ENCODE measurements at places on chromosomes 3 and 15.

- no peak for DNase-seq
These were observed 19.2 kb upstream of the LOXL1 start for GRCh38 chr15:73907035-73907408.

GRCh38 chr3:47016934-47017435, 37.5 kb downstream of the NBEAL2 start:
- peak; percentile 27 for DNase-seq

DNA sequence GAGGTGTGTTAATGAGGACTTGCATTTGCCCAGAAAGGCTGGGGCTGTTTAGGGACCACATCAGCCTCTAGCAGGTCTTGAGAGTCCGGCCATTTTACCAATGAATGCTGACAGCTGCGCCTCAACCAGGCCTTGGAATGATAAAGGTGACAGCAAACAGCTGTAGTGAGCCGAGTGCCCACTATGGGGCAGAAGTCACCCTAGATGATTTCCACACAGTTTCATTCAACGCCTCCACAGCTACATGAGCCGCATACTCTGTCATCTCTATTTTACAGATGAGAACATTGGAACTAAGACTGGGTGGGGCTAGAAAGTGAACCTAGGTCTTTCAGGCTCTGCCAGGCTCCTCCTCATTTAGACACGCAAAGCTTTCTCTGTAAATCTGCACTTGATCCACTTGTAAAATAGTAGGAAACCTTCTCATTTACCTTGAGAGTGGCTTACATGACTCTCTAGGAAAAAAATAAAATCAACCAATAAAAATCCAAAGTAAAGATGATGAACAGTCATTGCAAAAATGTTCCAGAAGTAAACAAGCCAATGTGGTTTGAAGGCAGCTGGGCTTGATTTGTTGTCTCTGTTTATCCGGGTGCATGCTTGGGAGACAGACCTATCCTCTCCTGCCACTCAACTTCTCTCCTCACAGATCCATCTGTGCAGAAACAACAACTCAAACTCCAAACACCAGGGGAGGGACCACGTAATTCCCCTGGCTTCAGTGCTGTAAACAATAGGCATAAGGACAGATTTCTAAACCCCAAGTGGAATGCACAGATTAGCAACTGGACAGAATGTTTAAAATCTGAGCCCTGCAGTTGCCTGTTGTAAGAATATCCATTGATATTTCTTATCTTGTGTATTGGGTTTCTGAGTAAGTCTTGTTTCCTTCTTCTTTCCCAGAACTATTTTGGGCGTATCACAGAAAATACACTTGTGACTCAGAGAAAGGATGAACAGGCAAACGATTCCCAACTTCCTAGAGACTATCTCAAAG, 31.5 kb upstream of the LDHAL6B start:
- no peak for DNase-seq

GRCh38 chr3:11705049-11705448, 61.3 kb upstream of the VGLL4 start:
- DNase-seq: no peak

GRCh38 chr15:92438471-92438870, 44.8 kb downstream of the ST8SIA2 start:
- no peak for DNase-seq

GRCh38 chr3:107063351-107063750, 313.9 kb upstream of the CCDC54 start:
- DNase-seq: no peak

GRCh38 chr3:93843981-93844380, 129.7 kb downstream of the PROS1 start:
- DNase-seq: no peak

DNA sequence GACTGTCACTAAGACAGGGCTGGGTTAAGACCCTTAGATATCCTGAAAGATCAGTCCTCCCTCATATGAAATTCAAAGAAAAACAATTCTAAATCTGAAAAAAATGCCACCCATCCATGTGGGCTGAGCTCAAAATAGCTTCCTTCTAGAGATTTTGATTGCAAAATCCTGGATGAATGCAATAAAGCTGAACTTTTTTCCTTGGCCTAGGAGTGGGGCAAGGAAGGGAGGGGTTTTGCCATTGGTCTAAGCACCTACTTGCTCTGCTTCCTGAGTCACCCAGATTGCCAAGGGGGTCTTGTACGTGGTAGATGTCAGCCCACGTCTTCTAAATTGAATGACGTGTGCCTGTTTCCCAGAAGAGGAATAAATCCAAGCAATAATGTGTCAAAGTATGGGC, 15.3 kb upstream of the SMAD3 start:
- DNase-seq: no peak

DNA sequence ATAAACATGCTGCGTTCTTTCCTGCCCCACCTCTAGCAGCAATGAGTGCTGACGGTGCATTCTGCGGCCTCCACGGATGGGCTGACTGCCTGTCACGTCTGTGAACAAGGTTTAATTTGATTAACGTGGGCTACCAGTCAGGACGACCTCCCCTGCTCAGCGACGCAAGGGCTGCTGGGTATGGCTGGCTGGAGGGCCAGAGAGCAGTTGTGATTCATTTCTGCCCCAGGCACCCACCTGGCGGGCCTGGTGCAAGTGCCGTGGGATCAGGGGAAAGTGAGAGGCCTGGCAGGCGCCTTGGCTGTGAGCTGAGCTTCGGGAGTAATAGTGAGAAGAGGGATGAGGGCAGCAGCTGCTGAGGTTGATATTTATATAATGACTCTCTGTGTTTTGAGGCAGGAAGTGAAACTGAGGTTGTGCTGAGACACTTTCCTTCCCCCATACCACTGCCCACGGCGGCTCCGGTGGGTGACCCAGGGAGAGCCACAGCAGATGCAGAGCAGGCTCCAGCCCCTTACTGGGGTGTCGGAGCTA, 190.4 kb upstream of the BCL6 start:
- DNase-seq: no peak

DNA sequence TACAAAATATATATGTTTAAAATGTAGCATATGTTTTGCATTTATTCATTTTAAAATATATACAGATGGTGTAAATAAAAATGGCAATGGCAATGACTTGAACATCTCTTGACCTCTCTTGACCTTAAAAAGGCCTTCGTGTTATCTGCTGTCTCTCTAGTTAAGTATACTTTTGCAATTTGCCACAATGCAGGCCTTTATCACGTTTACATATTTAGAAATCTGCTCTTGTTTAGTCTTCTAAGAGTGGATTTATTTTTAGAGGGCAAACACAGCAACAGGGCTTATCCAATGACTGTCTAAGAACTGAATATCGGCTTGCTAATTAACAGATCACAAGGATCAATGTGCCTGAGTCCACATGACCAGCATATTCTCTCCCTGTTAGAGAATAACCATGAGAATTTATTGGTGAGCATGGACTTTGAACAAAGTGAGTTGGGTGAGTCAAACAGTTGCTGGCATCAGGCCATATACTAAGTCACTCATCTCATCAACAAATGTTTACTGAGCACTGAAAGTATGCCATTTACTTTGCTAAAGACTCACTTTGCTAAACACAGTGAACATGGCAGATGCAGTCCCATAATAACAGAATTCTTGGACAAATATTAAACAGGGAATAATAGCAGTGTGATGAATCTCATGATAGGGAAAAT, 48.2 kb downstream of the MDFIC2 start:
- DNase-seq: no peak

DNA sequence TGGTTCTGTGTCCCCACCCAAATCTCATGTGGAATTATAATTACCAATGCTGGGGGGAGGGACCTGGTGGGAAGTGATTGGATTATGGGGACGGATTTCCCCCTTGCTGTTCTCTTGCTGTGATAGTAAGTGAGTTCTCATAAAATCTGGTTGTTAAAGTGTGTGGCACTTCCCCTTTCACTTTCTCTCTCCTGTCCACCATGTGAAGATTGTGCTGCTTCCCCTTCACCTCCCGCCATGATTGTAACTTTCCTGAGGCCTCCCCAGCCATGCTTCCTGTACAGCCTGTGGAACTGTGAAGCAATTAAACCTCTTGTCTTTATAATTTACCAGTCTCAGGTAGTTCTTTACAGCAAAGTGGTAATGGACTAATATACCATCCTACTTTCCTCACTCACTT, 289.6 kb downstream of the EFHB start:
- no peak for DNase-seq

DNA sequence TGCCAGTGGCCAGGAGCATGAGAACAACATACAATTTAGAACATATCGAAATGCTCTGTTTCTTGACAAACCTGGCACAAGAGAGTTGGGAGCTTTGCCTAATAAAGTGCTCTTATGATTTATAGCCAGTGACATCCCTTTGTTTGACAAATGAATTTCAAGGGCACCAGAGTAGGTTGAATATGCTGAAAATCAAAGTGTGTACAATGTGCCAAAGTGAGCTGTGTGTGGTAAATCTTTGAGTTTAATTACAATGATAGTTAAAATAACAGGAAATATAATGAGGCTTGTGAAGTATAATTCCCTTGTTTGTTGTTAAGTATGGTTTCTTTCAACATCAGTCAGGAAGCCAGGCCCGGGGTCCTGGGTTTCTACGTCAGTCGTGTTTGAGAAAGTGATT, 211.9 kb downstream of the EBLN2 start:
- no peak for DNase-seq

DNA sequence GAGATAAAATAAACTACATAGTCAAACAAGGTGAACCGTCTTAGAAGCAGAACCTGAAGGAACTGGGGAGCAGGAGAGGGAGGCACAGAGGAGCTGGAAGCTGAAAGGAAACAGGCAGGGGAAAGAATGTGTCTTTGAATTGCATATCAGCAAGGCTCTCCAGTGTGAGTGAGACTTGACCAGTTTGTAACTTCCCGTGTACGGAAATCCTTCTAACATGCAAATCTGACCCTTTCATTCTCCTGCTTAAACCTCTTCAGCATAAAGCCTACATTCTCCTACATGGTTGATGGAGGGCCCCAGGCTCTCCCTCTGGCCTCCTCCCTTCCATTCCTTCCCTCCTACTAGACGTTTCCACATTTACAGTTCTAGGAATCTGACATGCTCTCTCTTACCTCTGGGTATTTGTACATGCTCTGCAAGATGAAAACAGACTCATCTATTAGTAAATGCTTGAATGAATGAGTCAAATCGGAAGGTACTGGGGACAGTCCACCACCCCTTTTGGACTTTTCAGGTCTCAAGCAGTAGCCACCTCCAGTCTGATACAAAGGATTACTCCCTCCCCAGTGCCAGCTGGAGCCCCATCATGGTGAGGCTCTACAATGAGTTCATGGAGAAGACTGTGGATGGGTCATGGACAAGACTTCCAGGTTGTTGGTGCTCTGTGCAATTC, 6.1 kb upstream of the SLC25A38 start:
- DNase-seq: no peak

- DNase-seq: no peak
These were observed 39.6 kb downstream of the MDFIC2 start for GRCh38 chr3:70272798-70273197.

GRCh38 chr3:151985787-151986430, 112.5 kb downstream of the SUCNR1 start:
- DNase-seq: no peak

- no peak for DNase-seq
These were observed 243.5 kb upstream of the UBE2E2 start for GRCh38 chr3:22959593-22959992.

DNA sequence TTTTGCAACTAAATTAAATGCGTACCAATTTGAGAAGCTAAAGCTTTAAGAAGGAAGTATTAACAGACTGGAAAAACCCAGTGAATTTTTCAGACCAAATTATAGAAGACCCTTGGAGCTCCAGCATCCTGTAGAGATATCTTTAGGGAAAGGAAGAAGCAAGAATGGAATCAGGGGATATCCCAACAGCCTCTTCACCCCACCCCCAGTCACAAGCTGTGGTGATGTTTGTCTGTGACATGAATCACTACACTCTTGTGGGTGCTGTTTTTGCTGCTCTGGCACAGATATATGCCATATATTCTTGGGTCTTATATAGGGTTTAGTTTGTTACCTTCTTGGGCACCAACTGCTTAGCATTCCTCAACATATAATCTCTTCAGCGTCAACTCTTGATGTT, 78.5 kb upstream of the BCL6 start:
- no peak for DNase-seq

DNA sequence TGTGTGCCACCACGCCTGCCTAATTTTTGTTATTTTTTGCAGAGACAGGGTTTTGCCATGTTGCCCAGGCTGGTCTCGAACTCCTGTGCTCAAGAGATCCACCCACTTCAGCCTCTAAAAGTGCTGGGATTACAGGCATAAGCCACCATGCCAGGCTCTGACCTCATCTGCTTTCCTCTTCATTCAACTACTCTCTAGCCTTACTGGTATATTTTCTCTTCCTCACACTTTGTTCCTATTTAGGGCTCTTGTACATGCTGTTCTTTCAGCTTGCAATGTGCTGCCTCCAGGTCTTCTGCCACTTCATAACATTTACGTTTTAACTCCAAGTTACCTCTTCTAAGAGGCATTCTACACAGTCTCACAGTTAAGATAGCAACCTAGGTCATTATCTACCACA, 34.9 kb downstream of the PIK3CB start:
- DNase-seq: no peak

- DNase-seq: no peak
These were observed 11.5 kb downstream of the THAP10 start for GRCh38 chr15:70880781-70881180.

- DNase-seq: no peak
These were observed 44.8 kb upstream of the HES1 start for GRCh38 chr3:194091141-194091540.

DNA sequence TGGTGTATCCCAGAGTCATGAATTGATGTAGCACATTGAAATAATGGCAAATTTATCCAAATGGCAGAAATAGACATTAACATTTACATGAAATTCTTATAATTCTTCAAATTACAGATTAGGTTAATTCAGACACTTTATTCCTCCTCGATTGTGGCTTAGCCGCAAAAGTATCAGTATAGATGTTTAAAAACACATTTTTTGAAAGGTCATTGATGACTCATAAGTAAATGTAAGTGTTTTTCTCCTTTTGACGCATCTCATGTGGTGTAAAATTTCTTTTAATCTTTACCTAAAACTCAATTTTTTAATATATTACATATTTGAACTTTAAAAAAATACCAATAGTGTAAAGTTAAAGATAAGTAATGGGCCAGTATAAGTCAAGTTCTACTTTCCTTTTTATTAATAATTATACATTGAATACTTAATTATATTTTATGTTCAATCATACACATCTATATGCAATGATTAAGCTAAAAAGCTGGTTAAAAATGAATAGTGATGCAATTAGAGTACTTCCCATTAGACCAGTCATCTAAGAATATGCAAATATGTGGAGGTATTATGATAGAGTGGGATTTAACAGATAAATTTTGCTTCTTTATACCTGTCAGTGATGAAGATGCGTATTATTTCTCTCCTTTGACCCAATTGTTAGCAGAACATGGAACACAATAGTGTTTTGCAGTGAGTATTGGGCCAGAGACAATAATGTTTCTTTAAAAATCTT, 678.1 kb upstream of the DPPA4 start:
- no peak for DNase-seq
